Dorsolateral prefrontal cortex (tissue), 122 donors: ENCODE measurements at places on chromosomes 1 and 21. TPM values are rescaled to one million over a fixed set of nuclear protein-coding genes. Genes with fewer than 3 reads are reported as not detected.

The WDR64 gene
- total RNA-seq, result 0.47 TPM

The CYP4Z1 gene
- 2.4 TPM for total RNA-seq

The USH2A gene
- 0.51 TPM for total RNA-seq

The CFHR4 gene
- 0.36 TPM for total RNA-seq

The TNFRSF4 gene
- 0.76 TPM for total RNA-seq

The SPRR2F gene
- not detected for total RNA-seq

The HNRNPCL4 gene
- total RNA-seq, result not detected

The PFKL gene
- 118 TPM for total RNA-seq

The PAX7 gene
- total RNA-seq, result 2.3 TPM

The LCK gene
- not detected for total RNA-seq

The TRABD2B gene
- 0.69 TPM for total RNA-seq

The ACTL8 gene
- not detected for total RNA-seq

The GBP5 gene
- total RNA-seq, result 0.51 TPM

The C21orf58 gene
- 4.5 TPM for total RNA-seq

The PRR9 gene
- not detected for total RNA-seq

The ADAMTS1 gene
- 116 TPM for total RNA-seq

The DIRAS3 gene
- 4.3 TPM for total RNA-seq

The FAM131C gene
- total RNA-seq, result 7.9 TPM

The OR2T29 gene
- 0.21 TPM for total RNA-seq

The RIPPLY3 gene
- not detected for total RNA-seq

The LCE3D gene
- total RNA-seq, result not detected

The E2F2 gene
- not detected for total RNA-seq

The PGLYRP3 gene
- total RNA-seq, result not detected

The RAB13 gene
- 23.4 TPM for total RNA-seq

The MYOC gene
- not detected for total RNA-seq

The WNT3A gene
- not detected for total RNA-seq

The ESPN gene
- total RNA-seq, result 0.59 TPM

The LRRN2 gene
- 38.2 TPM for total RNA-seq

The NCAM2 gene
- total RNA-seq, result 182 TPM
